ENCODE measurements at places on chromosomes 2 and 18. TPM values are rescaled to one million over a fixed set of nuclear protein-coding genes. Genes with fewer than 3 reads are reported as not detected.
A peak's percentile ranks its signal among the peaks of the same experiment; 100 is the strongest.

The SLC11A1 gene
- 1,666 TPM for total RNA-seq

The ANKRD30BL gene
- not detected for total RNA-seq

The COL3A1 gene
- 131 TPM for total RNA-seq

The PLGLB1 gene
- total RNA-seq: not detected

DNA sequence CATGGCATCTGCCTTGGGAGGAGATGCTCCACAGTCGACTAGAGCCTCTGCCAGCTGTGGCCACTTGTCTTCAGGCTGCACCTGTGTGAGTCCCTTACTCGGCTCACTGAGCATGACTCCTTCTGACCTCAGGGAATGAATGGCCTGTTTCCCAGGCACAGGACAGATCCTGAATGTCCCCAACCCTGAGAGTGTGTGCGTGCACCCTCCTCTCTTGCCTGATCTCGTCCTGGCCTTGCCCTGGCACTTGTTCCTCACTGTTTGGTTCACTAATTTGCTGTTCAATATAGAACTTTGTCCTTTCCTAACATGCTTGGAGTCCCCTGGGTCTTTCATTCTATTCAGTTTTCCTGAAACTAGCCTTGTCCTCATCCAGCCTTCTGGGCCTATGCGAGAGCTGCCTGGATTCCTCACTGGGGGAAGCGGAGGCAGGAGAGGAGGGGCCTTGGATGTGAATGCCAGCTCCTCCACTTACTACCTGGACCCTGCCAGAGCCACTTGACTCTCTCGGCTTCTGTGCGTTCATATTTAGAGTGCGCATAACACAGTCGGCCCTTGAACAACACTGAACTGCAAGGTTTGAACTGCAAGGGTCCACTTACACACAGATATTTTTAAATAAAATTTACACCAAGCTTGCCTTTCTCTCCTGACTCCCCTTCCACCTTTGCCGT, 184.8 kb downstream of the ACKR3 start:
- H3K27ac ChIP-seq: no peak overlapping the region
- no peak overlapping the region for H3K4me3 ChIP-seq
- H3K36me3 ChIP-seq: no peaks in the 10 kb centered on the region
- no peak for DNase-seq

DNA sequence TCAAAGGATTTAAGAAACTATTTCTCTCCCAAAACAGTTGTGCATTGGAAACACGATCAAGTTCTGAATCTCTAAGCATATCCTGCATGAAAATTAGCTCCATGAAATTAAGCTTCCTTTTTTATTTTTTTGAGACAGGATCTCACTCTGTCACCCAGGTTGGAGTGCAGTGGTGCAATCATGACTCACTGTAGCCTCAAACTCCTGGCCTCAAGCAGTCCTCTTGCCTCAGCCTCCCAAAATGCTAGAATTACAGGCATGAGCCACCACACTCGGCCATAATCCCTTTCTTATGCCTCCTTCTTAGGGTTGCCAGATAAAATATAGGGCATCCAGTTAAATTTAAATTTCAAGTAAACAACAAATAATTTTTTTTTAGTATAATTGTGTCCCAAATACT, 124.4 kb downstream of the ARL4C start:
- H3K4me1 ChIP-seq: peaks cover 10% of the 10 kb centered on the region
- H3K27me3 ChIP-seq: no peaks in the 10 kb centered on the region
- H3K27ac ChIP-seq: no peak overlapping the region
- H3K36me3 ChIP-seq: no peaks in the 10 kb centered on the region
- H3K4me3 ChIP-seq: no peak overlapping the region

DNA sequence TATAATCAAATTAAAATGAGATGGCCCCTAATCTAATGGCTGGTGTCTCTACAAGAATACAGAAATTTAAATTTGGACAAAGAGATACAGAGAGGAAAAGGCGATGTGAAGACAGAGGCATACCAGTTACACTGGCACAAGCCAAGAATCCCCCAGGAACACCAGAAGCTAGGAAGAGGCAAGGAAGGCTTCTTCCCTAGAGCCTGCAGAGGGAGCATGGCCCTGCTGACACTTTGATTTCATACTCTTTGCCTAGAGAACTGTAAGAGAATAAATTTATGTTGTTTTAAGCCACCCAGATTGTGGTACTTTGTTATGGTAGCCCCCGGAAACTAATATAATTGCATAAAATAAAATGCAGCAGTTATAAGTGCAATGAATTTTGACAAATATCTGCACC, 671.4 kb downstream of the MBD2 start:
- no peaks in the 10 kb centered on the region for H3K27me3 ChIP-seq
- no peak overlapping the region for H3K27ac ChIP-seq

GRCh38 chr2:234335661-234336228, 161.1 kb downstream of the ARL4C start:
- H3K36me3 ChIP-seq: no peaks in the 10 kb centered on the region
- no peak overlapping the region for H3K4me3 ChIP-seq
- no peaks in the 10 kb centered on the region for H3K4me1 ChIP-seq
- no peaks in the 10 kb centered on the region for H3K27me3 ChIP-seq
- peak overlapping the region; percentile 57 for H3K27ac ChIP-seq

GRCh38 chr18:2687390-2688001, 32.0 kb downstream of the SMCHD1 start:
- no peaks in the 10 kb centered on the region for H3K4me1 ChIP-seq
- peaks cover 60% of the 10 kb centered on the region for H3K36me3 ChIP-seq
- no peaks in the 10 kb centered on the region for H3K27me3 ChIP-seq

GRCh38 chr2:223731503-223731902, 105.9 kb downstream of the AP1S3 start:
- H3K36me3 ChIP-seq: no peaks in the 10 kb centered on the region
- DNase-seq: no peak
- no peaks in the 10 kb centered on the region for H3K4me1 ChIP-seq
- H3K4me3 ChIP-seq: no peak overlapping the region
- no peaks in the 10 kb centered on the region for H3K27me3 ChIP-seq

GRCh38 chr2:239811111-239811781, 213.9 kb downstream of the NDUFA10 start:
- H3K4me3 ChIP-seq: no peak overlapping the region
- no peak for DNase-seq
- no peaks in the 10 kb centered on the region for H3K36me3 ChIP-seq
- no peaks in the 10 kb centered on the region for H3K27me3 ChIP-seq

DNA sequence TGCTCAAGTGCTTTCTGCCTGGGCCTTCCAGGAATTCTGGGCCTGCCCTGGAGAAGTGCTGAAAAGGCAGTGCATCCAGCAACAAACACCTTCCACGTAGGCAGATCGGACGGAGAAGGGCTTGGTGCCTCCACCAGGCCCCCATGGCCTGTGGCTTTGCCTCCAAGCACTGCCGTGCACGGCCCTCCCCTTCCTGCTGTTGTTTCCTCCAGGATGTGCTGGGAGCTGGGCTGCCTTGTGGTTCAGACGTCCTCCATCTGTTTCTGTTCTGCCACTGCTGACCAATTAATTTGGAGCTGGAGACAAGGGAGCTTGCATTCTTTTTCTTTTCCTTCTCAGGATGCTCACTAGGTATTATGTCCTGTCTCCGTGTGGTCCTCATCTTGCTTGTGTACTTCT, 197.0 kb downstream of the HRH4 start:
- no peaks in the 10 kb centered on the region for H3K36me3 ChIP-seq
- peaks cover 9% of the 10 kb centered on the region for H3K4me1 ChIP-seq
- no peak overlapping the region for H3K4me3 ChIP-seq
- H3K27me3 ChIP-seq: no peaks in the 10 kb centered on the region
- H3K27ac ChIP-seq: no peak overlapping the region

DNA sequence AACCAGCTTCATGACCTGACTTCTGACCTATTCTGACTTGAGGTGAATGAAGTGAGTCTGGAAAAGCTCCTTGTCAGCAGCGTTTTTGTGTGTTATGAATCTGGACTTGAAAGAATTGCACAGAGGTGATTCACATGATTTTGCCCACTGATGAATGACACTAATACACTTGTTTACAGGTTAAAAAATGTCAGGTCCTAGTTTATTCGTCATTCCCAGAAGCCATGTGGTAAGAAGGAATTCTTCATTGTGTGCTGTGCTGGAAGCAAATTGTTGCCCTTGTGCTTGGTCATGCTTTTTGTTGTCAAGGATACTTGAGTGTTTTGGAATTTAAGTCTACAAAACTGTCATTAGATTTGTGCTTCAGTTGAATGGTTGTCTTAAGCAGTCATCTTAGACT, 15.5 kb downstream of the SEC11C start:
- no peak overlapping the region for H3K4me3 ChIP-seq
- H3K36me3 ChIP-seq: no peaks in the 10 kb centered on the region
- H3K27me3 ChIP-seq: no peaks in the 10 kb centered on the region

GRCh38 chr2:176552501-176553135, 283.4 kb downstream of the MTX2 start:
- no peak for DNase-seq
- H3K4me3 ChIP-seq: no peak overlapping the region
- H3K4me1 ChIP-seq: peaks cover 14% of the 10 kb centered on the region
- no peak overlapping the region for H3K27ac ChIP-seq
- H3K36me3 ChIP-seq: no peaks in the 10 kb centered on the region
- H3K27me3 ChIP-seq: no peaks in the 10 kb centered on the region

- H3K4me1 ChIP-seq: no peaks in the 10 kb centered on the region
- no peak for DNase-seq
- no peaks in the 10 kb centered on the region for H3K36me3 ChIP-seq
- H3K4me3 ChIP-seq: no peak overlapping the region
- H3K27me3 ChIP-seq: no peaks in the 10 kb centered on the region
These were observed 79.5 kb downstream of the UPP2 start for GRCh38 chr2:158181171-158181570.

- H3K36me3 ChIP-seq: no peaks in the 10 kb centered on the region
- no peak overlapping the region for H3K4me3 ChIP-seq
- H3K4me1 ChIP-seq: peaks cover 38% of the 10 kb centered on the region
- no peaks in the 10 kb centered on the region for H3K27me3 ChIP-seq
These were observed 24.6 kb downstream of the NRP2 start for GRCh38 chr2:205706769-205707381.

GRCh38 chr2:186570604-186571003, 19.3 kb upstream of the ITGAV start:
- peaks cover 8% of the 10 kb centered on the region for H3K4me1 ChIP-seq
- no peak overlapping the region for H3K4me3 ChIP-seq
- H3K27me3 ChIP-seq: no peaks in the 10 kb centered on the region
- H3K36me3 ChIP-seq: no peaks in the 10 kb centered on the region
- DNase-seq: no peak

DNA sequence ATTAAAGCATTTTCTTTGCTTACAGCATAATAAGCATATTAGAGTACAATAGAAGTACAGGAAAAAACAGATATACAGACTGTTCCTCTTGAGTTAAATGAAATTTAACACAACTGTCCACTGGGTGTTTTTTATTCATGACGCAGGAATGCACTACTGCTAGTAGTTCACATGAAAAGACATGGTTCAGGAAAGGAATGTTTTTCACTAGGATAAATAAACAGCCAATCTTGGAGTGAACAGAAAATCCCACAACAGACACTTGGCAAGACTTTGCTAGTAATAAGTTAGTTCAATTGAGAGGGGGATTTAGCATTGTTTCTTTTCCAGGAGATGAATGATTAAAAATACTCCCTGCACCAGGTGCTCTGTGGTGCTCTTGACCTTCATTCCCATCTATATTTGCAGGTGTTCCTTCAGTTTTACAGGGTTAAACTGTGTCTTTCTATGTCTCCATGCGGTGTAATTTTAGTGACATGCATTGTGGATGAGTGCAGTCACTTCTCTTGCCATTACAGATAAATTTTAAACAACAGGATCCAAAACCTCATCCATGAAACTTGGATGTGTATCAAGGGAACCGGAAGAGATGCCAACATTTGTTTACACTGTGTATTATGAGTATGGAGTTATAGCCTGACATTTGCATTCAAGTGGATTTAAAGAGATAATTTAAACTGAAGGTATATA, 796.6 kb downstream of the DSC3 start:
- H3K4me1 ChIP-seq: no peaks in the 10 kb centered on the region
- H3K27me3 ChIP-seq: no peaks in the 10 kb centered on the region
- no peak overlapping the region for H3K27ac ChIP-seq
- H3K36me3 ChIP-seq: no peaks in the 10 kb centered on the region
- H3K4me3 ChIP-seq: no peak overlapping the region
- DNase-seq: no peak

- no peaks in the 10 kb centered on the region for H3K36me3 ChIP-seq
- H3K27me3 ChIP-seq: no peaks in the 10 kb centered on the region
- peaks cover 4% of the 10 kb centered on the region for H3K4me1 ChIP-seq
- DNase-seq: peak; percentile 12
- no peak overlapping the region for H3K4me3 ChIP-seq
These were observed 22.1 kb upstream of the TNS1 start for GRCh38 chr2:218024871-218025270.

GRCh38 chr2:233976087-233976486, 58.9 kb downstream of the TRPM8 start:
- H3K27me3 ChIP-seq: no peaks in the 10 kb centered on the region
- no peaks in the 10 kb centered on the region for H3K36me3 ChIP-seq
- no peak for DNase-seq
- H3K4me1 ChIP-seq: no peaks in the 10 kb centered on the region

- H3K27ac ChIP-seq: no peak overlapping the region
- H3K4me1 ChIP-seq: peaks cover 22% of the 10 kb centered on the region
- peak; percentile 88 for DNase-seq
- no peaks in the 10 kb centered on the region for H3K36me3 ChIP-seq
These were observed 5.6 kb upstream of the NAPG start for GRCh38 chr18:10519999-10520935.
